ENCODE measurements at places on chromosomes 7 and 10. TPM values are rescaled to one million over a fixed set of nuclear protein-coding genes. Genes with fewer than 3 reads are reported as not detected.

Gene IL6
- polyA plus RNA-seq: 30.6 TPM

Gene HOXA6
- 3.5 TPM for polyA plus RNA-seq

Gene CALN1
- polyA plus RNA-seq: not detected

Gene ZNF804B
- polyA plus RNA-seq: not detected

Gene TUBAL3
- polyA plus RNA-seq: not detected

Gene PNLIPRP3
- not detected for polyA plus RNA-seq

Gene DGKI
- polyA plus RNA-seq: 5.1 TPM

Gene EGFR
- 48.7 TPM for polyA plus RNA-seq

Gene HTRA1
- polyA plus RNA-seq: 220 TPM

Gene KCNH2
- polyA plus RNA-seq: not detected

Gene PIP
- polyA plus RNA-seq: not detected

Gene GPR26
- not detected for polyA plus RNA-seq

Gene PANK1
- 3.3 TPM for polyA plus RNA-seq

Gene ZPBP
- polyA plus RNA-seq: not detected

Gene EN2
- not detected for polyA plus RNA-seq

Gene CHCHD2
- polyA plus RNA-seq: 508 TPM
